Pons (tissue), 1 donor: ENCODE measurements at places on chromosomes 1 and 21.

DNA sequence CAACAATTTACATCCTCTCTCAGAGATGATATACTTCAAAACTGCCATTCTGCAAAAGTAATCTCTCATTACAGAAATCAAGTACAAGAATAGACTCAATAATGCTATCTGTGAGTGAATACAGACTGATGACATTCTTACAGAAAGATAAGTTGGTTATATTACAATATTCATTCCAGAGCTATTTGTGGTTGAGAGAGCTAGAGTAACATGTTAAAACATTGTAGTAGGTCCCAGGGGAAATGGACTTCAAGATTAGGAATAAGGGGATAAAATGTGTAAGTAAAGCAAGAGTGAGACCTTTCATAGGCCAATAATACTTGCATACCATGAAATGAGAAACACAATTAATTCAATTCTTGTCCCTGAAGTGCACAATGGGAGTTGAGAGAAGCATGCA is 1.5 kb downstream of the F13B start:
- DNase-seq, result no peak

DNA sequence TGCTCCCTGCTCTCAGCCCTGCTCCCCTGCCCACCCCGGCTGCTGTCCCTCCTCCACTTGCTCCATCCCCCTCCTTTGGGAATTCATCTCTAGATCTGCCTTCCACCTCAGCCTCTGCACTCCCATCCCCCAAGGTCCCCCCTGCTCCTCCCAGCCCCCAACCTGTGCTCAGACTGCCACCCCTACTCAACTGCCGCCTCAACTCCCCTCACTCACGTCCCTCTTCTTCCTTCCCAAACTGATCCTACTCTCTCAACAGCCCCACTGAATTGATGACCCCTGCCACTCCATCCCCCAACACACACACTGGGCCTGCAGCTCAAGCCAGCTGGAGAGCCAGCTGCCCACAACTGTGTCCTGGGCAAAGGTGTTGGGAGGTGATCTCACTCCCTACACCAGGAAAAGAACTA is 15.8 kb upstream of the ETV3L start:
- DNase-seq, result no peak

DNA sequence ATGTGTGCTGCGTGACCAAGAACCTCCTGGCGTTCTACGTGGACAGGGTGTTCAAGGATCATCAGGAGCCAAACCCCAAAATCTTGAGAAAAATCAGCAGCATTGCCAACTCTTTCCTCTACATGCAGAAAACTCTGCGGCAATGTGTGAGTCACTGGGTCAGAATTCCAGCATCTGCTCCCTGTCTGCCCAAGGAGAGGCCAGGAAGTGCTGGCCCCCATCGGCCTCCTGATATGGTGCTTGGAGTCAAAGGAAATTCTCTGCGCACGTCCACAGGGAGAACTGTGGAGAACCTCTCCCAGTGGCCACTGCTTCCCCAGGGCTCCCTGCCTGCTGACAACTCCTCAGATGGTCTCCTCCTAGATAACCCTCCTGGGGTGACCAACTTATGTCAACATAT is 25.6 kb upstream of the IL20 start:
- DNase-seq, result no peak

DNA sequence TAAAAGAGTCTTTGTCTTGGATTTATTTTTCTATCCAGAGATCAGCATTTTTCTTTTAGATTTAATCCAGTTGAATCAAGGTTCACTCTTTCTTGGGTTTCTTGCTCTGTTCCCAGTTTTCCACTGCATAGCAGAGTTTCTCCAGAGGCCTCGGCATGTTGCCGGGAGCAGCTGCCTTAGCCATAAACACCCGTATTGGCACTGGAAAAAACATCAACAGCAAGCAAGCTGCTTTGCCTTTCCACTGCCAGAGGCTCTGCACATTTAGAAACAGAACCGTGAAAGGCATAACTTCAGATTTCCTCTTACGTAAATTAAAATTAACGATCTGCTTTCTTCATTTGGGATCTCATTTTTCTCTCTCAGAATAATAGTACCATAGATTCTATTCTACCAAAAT is 181.8 kb upstream of the L1TD1 start:
- DNase-seq, result peak; percentile 36

DNA sequence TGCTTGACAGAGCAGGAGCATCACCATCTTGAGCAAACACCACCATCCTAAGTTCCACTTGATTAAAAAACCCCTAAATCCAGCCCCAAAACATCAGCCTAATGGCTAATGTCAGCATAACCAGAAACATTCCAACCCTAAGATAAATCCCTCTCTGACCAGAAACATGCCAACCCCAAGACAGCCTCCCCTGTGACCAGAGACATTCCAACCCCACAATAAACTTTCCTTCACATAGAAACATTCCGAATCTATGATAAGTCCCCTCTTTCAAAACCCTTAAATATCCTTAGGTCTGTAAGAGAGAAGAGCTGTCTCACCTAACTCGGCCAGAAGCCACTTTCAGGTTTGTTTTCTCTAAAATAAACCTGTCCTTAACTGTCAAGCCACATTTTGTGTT is 17.4 kb upstream of the SLC2A5 start:
- no peak for DNase-seq

DNA sequence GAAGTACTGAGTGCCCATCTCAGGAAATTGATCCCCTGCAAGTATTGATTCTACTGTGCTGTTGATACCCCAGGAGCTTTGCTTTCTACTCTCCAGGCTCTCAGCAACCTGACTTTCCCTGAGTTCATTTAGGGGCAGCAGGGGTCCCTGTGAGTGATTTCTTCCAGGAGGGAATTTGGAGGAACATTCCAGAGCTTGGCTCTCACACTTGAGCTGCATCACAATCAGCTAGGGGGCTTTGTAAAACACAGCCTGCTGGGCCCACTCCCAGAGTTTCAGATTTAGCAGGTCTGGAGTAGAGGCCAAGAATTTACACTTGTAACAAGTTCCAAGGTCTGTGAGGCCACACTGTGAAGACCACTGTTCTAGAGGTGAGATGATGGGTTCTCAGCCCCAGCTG is 16.1 kb upstream of the ACTL8 start:
- DNase-seq, result no peak
